Stimulated activated CD8-positive, alpha-beta memory T cell treated with anti-CD3 and anti-CD28 coated beads, Interleukin-4, amount 100 ng/mL, for 1 hour (primary cell): ENCODE measurements at places on chromosomes 5 and 9.

DNA sequence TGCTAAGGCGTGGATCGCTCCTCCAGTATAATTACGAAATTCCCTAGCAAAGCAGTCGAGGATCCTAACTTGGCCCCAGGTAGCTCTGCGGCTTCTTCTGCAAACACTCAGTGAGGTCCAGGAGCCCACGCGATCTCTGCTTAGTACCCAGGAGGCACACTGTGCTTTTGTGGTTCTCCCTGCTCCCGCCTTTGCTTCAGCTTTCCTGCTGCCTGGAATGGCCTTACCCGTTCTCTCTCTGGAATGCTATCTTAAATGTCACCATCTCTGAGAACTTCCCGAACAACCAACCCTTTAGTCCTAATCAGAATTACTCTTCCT is 639 bp downstream of the INVS start:
- DNase-seq: no peak

GRCh38 chr9:14151451-14151850 is 162.5 kb downstream of the NFIB start:
- DNase-seq: no peak

DNA sequence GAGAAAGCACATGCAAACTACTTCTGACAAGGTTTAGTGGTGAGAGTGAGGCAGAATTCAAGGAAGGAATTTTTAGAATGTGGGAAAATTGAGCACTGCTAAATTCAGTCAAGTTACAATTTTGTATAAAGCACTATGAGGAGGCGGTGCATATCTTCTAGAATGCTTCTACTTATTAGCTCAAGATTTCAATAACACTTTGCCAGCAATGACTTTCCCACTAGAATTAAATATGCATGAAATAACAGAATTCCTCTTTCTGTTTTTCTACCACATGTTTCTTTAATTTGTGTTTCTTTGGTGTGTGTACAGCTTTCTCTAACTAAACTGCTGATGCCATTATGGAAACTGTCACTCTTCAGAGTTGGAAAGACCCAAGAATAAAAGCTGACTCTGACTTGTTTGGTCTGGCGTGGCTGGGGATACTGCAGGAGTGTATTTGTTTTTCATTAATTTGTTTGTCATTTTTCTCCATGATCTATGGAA is 163.5 kb downstream of the ARSB start:
- no peak for DNase-seq

- DNase-seq: no peak
Measured at GRCh38 chr5:142107036-142107735, 1.4 kb upstream of the NDFIP1 start.

DNA sequence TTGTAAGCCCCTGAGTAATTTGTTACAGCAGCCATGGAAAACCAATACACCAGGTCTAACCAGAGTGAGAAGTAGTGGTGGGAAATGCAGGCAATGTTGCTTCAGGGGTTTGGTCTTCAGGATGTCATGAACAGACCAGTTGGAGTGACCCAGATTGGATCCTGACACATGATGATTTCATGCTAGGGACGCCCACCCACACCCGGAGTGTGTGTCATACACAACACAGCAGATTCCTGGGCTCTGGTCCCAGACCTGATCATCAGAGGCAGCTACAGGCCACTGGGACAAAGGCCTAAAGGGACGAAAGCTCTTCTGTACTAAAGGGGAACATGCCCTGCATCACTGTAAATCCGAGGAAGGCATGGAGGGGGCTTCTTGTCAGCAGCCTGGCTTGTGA is 194.2 kb downstream of the NSG2 start:
- no peak for DNase-seq

GRCh38 chr5:64773533-64773932 is 4.8 kb downstream of the CWC27 start:
- DNase-seq: no peak

- no peak for DNase-seq
Measured at GRCh38 chr5:10130881-10131280, 118.8 kb downstream of the ATPSCKMT start.

DNA sequence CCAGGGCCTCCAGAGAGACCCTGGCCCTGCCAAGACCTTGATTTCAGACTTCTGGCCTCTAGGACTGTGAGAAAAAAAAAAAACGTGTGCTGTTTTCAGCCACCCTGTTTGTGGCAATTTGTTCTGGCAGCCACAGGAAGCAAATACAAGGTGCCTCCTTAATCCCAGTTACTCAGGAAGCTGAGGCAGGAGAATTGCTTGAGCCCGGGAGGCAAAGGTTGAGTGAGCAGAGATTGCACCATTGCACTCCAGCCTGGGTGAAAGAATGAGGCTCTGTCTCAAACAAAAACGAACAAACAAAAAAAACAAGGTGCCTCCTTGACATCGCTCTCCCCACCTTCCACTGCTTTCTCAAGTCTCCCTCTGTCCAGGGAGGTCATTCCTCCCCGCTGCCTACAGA is 98.0 kb downstream of the GABBR2 start:
- DNase-seq: no peak

DNA sequence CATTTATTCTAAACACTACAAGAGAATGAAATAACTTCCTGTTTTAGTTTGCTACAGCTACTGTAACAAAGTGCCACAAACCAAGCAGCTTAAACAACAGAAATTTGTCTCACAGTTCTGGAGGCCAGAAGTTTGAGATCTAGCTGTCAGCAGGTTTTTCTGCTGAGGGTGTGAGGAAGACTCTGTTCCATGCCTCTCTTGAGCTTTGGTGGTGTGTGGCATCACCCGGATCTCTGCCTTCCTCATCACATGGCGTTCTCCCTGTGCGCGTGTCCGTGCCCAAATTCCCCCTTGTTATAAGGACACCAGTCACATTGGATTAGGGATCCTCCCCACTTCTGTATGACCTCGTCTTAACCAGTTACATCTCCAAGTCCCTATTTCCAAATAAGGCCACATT is 97.7 kb downstream of the CFAP95 start:
- DNase-seq: no peak

DNA sequence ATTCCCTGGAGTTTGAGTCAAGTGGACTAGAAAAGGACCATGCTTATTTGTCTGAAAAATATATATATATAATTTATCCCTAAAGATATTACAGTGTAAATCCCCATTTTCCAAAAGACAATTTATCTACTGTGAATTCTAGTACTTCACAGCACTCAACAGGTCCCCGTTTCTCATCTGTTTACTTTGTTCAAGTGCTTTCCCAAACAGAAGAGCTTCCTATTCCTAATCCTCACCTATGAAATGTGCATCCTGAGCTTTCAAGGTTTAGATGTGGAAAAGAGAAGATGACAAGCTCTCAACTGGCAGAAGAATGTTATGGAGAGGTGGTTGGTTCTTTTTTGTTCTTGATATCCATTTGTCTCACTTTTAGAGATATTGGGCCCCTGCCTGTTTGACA is 401.6 kb upstream of the ZNF608 start:
- DNase-seq: no peak

- no peak for DNase-seq
Measured at GRCh38 chr9:133768859-133769510, 30.8 kb upstream of the SARDH start.

DNA sequence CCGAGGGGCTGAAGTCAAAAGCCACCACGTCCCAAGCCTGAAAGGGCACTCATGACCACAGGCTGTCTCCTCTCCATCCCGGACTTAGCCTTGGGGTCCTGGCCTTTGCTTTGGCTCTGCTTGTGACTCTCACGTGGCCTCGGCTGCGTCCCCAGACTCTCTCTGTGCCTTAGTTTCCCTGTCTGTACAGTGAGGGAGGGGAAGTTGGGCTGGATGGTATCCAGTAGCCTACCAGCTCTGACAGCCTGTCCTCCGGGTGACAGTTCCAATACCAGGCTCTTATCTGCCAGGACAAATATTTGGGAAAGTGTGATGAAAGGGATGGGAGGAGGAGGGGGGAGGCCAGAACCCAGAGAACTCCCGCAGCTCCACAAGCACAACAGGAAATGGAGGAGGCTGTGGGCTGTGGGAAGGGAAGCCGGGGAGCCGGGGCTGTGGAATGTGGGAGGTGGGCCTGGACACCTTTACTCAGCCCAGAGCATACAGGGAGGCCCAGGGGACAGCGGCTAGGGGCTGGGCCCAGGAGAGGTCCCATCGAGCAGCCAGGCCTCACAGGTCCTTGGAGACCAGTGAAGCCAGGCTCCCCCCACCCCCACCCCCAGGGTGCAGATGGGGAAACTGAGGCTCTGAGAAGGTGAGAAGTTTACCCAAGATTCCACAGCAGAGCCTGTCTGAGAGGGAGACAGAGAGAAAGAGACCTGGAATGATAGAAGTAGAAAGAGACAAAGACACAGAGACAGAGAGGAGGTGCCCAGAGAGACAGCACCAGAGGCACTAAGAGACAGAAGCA is 18.3 kb downstream of the PDGFRB start:
- no peak for DNase-seq

- no peak for DNase-seq
Measured at GRCh38 chr5:149212198-149212951, 59.3 kb upstream of the AFAP1L1 start.

GRCh38 chr9:88321764-88322163 is 66.5 kb upstream of the SPIN1 start:
- no peak for DNase-seq

DNA sequence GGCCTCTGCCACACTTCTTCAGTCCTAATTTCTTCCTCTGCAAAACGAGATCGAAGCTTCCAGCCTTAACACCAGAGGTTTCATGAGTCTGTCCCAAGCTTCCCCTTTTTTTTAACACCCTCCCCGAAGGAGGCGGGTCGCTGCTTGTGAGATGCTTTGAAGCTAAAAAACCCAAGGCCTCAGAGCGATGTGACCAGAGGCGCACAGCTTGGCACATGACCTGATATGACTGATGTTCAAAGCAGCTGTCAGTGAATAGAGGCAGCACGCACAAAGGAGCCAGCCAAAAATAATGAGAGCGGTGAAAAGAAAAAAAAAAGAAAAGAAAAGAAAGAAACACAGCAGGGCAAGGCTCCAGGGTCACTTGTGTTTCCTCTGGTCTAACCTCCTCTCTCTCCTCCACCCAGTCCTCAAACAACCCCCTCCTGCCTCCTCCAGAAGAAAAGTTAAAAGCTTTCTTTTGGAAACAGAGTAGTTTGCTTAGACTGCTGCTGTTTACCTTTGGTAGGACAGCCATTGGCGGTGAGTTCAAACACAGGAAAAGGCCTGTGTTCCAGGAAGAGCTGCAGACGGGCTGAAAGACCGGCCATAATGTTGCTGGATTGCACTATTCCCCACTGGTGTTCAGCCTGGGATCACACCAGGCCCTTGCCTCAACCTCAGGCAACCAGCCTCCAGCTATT is 10.9 kb upstream of the ZNF366 start:
- no peak for DNase-seq
